ENCODE measurements at places on chromosomes 2 and 18.

- DNase-seq = no peak
These were observed 85.6 kb downstream of the MARCHF4 start for GRCh38 chr2:216286616-216287231.

- DNase-seq = no peak
These were observed 123.8 kb upstream of the ZEB2 start for GRCh38 chr2:144643537-144644336.

DNA sequence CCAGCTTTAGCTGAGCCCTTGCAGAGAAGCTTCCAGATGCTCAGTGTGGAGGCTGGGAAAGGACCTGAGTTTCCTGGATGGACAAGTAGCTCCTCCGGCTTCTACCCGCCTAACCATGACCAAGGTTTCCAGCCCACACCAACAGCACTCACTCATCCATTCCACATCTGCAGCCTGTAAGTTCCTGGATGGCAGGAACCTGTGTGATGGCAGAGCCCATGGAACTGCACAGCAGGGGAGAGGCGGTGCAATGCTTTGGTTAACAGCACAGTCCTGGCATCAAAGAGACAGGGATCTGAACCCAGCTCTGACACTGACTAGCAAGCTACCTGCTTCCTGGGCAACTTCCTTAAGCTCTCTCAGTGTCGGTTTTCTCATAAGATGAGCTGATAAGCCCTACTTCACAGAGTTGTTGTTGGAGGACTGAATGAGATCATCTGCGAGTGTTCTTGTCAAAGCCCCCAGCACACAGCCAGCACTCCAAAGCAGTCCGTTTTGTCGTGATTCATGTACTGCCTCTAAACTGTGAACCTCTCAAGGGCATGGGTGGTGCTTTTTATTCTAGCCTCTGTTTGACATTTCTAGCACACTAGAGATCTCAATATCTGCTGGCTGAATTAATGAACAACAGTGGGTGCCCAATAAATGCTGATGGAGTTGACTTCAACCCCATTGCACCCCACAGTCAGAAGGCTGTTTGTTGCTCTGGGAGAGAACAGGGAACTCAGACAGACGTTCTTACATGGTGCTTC is 41.6 kb upstream of the OTOF start:
- DNase-seq = no peak

DNA sequence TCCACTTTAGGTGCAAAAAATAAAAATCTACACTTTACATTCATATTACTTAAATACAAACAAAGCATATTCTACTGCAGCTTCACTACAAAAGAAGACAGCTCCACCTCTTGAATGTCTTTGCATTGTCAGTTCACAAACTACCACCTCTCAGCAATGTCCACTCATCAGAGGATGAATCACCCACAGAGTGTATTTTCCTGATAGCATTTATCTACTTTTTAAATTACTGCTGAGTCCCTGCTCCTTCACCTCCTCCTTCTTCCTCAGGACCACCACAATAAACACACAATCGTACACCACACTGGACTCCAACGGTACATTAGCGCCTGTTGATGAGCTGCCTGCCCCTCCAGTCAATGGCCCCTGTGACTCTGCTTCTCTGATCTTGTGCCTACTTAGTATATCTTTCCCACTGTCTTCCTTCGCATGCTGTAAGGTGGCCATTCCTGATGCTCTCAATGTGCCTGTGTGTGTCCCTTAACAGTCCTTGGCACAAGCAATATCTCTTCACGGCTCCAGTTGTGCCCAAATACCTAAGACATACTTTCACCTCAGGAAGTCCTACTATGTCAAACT is 120.9 kb downstream of the DHRS9 start:
- no peak for DNase-seq

DNA sequence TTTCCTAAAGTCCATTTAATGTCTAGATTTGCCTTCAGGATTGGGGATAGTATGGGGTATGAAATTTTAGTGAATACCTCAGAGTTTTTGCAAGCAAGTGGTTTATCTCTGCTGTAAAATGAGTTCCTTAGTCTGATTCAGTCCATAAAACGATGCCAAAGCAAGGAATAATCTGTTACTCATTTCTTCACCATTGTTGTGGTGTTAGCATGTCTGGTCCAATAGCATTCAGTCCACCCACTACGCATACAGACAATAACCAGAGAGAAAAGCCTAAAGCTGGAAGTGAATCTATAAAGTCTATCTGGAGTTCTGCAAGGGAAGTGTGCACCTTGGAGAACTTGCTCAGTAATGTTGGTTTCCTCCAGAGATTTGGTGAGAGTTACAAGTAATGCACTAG is 12.9 kb upstream of the DPP4 start:
- DNase-seq = no peak

DNA sequence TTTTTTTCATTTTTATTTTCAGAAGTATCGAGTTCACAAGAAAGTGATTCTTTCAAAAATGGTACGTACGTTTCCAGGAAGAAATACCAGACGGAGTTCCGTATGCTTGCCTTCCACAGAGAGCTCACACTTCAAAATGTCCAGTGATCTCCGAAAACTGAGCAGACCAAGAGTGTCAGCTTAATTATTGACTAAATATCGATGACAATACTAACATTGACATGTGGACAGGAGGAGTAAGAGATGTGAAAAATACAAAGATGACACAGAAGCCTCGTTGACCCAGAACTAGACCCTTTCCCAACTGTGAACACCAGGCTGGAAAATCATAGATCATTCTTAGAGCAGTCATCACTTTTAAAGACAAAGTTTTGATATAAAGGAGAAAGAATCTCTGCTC is 440.0 kb upstream of the POU3F3 start:
- no peak for DNase-seq

DNA sequence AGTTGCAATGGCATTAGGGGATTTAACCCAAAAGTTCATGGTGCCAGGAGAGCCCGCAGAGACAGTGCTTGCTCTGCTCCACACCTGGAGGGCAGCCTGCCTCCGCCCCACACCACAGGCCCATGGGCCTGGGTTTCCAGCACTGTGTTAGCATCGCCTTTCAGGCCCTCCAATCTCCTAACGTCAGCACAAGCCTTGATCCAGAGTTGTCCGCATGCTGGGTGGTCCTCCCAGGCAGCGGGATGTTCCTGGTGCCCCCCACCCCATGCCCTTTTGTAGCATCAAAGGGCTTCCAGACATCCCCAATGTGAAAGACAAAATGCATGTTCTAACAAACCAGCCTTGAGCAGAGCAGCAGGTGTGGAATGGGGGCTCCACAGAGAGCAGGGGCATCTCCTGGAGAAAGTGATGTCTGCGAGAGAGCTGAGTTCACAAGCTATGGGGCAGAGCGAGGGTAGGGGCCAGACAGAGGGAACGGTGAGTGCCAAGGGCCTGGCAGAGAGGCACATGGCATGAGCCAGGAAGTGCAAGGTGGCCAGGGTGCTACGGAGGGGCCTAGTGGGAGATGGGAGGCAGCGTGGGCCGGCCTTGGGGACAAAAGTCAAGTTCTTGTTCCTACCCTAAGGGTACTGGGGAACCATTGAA is 119.2 kb downstream of the CYP26B1 start:
- peak; percentile 1 for DNase-seq

DNA sequence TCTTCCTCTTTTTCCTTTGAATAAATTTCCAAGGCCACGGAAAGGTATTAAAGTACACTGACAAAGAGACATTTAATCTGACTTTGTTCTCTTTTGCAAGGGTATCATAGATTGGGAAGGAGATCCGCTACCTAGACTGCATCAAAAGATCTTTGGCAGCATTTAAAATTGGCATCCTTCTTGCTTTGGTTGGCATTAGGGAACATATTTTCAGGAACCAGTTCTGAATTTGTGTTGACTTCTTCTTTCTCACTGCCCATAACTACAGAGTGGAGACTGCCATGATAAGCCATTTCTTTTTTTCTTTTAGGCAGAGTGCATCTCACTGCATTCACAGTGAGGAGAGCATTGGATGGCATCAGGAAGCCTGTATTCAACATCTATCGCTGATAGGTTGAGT is 83.4 kb downstream of the DOCK10 start:
- no peak for DNase-seq
